ENCODE measurements at places on chromosomes 2 and 18.

- DNase-seq, result no peak
Observed at GRCh38 chr2:29192526-29192925, 77.3 kb downstream of the CLIP4 start.

DNA sequence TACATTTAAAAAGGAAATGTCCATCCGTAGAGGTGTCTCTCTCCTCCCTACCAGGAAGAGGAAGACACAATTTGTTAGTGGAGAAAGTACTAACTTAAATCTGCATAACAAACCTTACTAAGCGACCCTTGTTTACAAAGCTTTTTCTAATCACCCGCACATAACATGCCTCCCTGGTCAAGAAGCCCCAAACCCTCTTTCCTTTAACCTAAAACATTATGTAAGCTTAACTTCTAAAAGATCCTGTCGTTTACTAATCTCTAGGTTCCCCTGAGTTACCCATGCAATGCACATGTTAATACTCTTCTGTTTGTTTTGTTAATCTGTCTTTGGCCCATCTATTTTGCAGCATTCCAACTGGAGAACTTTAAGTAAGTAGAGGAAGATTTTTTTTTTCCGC lies 630.3 kb upstream of the NRXN1 start:
- no peak for DNase-seq

DNA sequence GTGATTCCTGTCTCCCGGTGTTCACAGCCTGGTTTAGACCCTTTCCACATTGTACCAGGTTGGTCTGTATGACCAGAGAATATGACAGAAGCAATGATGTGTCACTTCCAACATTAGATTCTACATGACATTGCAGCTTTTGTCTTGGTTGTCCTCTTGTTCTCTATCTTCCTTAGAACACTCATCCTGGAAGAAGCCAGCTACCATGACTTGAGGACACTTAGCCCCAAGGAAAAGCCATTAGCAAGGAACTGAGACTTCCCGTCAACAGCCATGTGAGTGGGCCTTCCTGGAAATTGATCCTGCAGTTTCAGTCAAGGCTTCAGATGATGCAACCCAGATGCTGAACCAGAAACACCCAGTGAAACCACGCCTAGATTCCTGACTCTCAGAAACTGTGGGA lies 143.3 kb downstream of the MREG start:
- no peak for DNase-seq

GRCh38 chr2:129709956-129710598 lies 269.4 kb upstream of the RAB6C start:
- DNase-seq, result no peak

GRCh38 chr2:220075835-220076234 lies 448.4 kb downstream of the SLC4A3 start:
- DNase-seq, result no peak

DNA sequence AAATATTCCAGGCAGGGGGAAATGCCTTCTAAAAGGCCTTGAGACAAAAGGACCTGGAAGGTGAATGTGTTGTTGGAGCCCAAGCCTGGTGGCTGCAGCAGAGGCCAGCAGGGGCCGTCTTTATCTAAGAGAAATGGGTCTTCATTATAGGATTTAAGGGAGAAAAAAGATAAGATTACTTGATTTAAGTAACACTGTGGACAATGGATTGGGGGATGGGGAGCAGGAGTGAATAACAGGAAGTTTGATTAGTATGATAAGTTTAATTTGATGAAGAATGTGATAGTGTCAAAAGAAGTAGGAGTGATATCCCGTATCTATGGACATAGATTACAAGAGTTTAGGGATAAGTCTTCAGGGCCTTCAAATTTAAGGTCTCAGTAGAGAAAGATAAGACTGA lies 64.2 kb downstream of the WDR75 start:
- no peak for DNase-seq

DNA sequence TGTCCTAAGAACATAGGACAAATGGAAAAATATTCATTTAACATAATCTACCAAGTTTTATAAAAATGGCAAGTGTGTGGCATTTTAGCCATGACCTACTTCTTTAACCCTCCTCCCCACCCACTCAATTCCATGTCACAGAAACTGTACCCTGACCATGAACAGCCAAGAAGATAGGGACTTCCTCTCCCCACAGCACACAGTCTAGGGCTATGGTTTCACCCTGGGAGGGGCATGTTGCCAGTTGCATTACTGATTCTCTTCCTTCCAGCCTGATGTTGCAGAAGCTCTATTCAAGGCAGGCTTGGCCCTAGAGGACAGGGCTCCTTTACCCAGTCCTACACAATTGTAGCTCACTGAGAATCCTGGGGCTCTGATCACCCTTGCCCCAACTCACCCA lies 153.6 kb upstream of the KLF7 start:
- no peak for DNase-seq

GRCh38 chr18:49042246-49042570 lies 91.4 kb upstream of the SMAD7 start:
- DNase-seq, result no peak

- no peak for DNase-seq
Observed at GRCh38 chr18:58359620-58360019, 269.3 kb downstream of the ALPK2 start.

- peak; percentile 33 for DNase-seq
Observed at GRCh38 chr2:224982910-224983711, 59.2 kb downstream of the DOCK10 start.

GRCh38 chr2:10680957-10681356 lies 8.8 kb downstream of the NOL10 start:
- no peak for DNase-seq

All from central memory CD4-positive, alpha-beta T cell (primary cell).